ENCODE measurements at places on chromosomes 1 and 21.

DNA sequence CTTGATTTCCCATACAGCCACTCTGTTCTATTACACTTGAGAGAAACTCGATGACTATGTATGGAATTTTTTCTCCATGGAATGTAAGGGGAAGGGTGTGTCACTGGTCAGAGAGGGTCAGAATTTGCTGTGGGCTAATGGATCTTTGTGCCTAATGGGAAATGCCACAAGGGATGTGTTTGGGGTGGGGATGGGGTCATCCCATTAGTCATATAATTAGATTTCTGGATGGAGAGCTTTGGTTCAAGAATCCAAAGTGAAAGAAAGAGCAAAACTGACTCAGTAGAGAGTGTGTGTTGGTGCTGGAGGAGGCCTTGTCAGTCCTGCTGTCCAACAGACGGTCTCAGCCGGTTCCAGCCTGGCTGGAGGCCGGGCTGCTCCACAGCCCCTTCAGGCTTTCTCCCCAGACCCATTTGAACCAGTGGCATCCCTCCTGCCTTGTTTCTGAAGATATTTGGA lies 86.4 kb downstream of the LAMC2 start:
- ATAC-seq = peak; percentile 73

DNA sequence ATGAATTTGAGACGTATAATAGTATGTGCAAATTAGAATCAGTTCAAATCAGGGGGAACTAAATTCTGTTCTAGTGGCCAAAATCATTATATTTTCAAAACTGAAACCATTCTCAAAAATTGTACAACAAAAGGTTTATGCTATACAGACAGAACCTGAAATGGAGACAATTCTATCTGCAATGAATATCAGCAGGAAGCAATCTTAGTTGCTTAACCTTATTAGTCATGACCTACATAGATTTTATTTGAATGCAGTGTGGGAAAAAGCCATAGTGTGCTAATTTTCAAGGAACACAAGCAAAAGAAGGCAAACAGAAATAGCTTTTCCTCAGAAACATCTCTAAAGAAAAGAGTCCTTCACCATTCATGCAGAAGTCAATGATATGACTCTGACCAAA lies 6.5 kb downstream of the AK5 start:
- ATAC-seq = no peak

- peak; percentile 77 for ATAC-seq
These were observed 38.7 kb upstream of the NEK7 start for GRCh38 chr1:198118134-198118533.

- ATAC-seq = peak; percentile 82
These were observed 134.2 kb upstream of the TNFSF4 start for GRCh38 chr1:173341307-173341706.

- ATAC-seq = peak; percentile 3
These were observed 743 bp downstream of the PHF13 start for GRCh38 chr1:6614019-6614928.

DNA sequence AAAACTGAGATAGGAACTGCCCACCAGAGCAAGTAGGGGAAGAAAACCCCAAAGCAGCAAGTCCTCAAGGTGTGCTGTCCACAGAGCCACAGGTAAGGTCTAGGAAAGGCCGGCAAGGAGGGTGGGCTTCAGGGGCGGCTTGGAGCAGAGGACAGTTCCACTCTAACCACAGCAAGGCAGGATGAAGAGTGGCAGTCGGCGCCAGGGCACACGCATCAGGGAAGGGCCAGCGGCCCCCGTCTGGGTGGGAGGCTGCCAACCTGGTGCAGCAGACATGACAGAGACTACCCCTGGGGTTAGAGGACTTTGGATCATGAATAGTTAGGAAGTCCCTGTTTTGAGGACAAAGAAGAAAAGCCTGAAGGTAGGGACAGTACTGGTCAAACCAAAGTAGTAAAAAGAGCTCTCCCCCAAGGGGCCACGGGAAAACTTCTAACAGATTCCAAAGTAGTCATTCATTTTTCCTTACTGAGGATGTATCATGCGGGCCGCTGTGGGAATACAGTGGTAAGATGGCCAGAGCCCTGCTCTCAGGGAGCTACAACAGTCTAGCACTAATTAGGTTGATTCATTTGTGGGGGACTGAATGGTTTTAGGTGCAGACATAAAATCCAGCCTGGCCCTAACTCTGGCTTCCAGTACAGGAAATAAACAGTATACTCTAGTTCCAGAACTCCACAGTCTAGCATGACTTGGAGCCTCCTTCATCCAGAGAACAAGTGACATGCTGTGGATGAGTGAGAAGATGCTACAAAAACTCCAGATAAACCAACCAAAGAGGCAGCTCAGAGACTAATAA lies 3.5 kb upstream of the RAP1GAP start:
- ATAC-seq = no peak

DNA sequence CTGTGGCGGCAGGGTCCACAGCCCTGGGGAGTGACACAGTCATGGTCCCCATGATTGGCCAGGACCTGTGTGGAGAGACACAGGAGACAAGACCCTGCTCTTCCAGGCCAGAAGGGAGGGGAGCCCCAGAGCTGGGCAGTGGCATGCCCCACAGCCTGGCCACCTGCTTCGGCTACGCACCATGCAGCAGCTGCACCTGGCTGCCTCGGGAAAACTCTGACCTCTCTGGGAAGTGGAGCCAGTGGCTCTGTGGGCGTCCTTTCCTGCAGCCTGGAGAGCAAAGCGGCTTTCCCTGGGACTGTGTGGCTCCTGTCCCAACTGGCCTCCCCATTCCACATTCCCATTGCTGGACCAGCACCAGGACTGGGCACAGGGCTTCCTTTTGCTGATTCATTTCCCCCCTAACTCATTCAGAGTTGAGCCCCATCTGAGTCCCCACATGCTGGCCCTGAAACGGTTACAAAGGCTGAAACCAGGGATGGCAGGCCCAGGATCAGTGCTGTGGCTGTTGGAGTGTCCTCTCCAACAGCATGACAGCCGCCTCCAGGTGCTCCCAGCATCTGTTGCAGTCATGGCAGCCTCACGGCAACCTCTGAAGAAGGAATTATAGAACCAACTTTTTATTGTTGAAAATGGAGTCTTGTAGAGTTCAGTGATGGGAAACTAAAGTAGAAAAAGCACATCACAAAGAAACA lies 15.0 kb downstream of the OXCT2 start:
- ATAC-seq = no peak

DNA sequence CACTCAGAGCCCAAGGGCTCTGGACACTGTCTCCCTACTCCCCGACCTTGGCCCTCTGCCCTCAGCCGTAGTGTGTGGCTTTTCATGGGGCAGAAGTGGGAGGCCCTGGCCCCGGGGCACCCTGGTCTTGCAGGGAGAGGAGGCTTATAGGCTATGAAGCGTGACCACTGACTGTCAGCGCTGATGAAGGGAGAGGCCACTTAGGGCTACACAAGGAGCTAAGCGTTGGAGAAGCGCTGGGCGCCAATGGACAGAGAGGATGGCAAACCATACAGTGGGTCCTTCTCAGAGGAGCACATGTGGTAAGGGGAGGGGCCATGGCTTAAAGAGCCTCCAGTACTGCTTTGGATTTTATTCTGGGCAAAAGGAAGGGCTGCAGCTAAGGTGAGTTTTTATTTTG lies 7.9 kb downstream of the CRABP2 start:
- ATAC-seq = no peak

DNA sequence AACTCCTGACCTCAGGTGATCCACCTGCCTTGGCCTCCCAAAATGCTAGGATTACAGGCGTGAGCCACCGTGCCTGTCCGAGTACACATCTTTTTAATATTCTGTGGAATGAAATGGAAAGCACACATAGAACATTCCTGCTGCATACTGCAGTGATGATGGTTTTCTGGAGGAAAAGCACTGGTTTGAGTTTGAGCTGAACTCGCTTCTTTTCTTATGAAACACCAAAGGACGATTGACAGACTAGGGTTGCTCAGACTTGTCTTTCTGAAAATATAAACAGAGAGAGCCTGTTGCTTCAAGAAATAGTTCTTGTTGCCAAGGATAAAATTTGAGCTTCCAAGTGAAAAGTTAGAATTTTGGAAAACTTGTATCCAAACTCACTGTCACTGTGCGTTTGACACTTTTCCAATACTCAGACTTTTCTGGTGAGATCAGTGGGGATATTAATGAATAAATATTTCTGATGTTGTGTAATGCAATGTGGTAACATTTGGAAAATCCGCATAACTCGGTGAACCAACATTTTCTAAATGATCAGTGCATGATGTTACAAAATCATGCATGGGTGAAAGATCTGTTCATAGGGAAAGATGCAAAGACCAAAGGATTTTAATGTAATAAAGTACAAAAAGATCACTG lies 15.0 kb upstream of the ERMAP start:
- no peak for ATAC-seq

GRCh38 chr1:161962091-161962887 lies 61.4 kb downstream of the OLFML2B start:
- ATAC-seq = peak; percentile 90

Measured in SK-N-SH treated with all-trans-retinoic acid at 6 μM for 48 hours (cell line).